CD4-positive, alpha-beta memory T cell (primary cell): ENCODE measurements at places on chromosomes 12 and 14.
A peak's percentile ranks its signal among the peaks of the same experiment; 100 is the strongest.

DNA sequence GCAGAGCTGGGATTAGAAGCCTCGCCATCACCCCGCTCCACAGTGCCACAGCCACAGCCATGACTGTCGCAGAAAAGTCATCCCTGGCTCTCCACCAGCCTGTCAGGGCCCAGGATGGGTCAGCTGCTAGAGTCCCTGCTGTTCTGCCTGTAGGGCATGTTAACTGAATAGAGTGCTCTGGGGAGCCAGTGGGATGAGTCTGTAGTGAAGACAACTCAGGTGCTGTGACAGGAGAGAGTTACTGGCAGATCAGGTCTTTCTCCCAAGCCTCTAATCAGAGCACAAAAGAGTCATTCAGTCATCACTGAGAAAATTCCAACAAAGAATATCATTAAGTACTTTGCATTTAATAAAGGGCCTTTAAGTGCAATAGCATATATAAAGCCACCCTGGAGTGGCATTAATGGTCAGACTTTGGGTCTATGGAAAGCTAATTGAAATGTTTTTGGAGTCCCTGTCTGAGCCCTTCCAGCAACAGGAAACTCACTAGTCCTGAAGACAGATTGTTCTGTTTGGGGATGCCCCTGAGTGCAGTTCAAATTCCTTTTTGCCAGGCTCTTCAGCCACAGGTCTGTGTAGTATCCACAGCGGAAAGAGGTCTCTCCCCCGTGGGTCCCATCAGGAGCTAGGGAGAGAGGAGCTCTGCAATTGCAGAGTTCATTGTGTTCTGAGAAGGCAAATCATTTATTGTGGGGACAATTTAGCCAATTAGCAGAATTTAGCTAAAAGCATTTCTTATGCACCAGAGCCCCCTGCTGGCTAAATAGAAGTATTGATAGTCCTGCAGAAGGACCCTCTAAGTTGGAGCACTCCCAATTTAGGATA is 45.2 kb upstream of the C14orf132 start:
- no peaks in the 10 kb centered on the region for H3K36me3 ChIP-seq
- H3K4me3 ChIP-seq, result no peak overlapping the region
- DNase-seq, result peak; percentile 33
- H3K27me3 ChIP-seq, result peaks cover 8% of the 10 kb centered on the region
- H3K27ac ChIP-seq, result no peak overlapping the region

DNA sequence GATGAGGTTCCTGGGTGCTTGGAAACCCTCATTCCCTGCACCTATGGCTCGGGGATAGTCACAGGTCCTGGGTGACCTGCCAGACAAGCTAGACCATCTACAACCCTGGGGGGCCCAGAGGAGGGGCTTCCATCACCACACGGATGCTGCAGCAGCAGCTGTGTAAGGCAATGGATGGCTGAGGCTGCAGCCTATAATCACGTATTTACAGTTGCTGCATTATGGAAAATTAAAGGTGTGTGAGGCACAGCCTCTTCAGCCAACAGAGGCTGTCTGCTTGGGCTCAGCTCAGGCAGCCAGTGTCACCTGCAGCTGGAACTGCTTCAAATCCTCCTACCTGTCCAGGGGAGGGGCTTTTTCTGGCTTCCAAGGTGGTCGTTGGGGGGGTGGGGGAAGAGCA is 268.1 kb downstream of the CACNA1C start:
- no peaks in the 10 kb centered on the region for H3K4me1 ChIP-seq
- H3K27ac ChIP-seq, result no peak overlapping the region
- no peak overlapping the region for H3K4me3 ChIP-seq
- DNase-seq, result no peak

- H3K27ac ChIP-seq, result no peak overlapping the region
- no peaks in the 10 kb centered on the region for H3K27me3 ChIP-seq
- no peak for DNase-seq
- H3K36me3 ChIP-seq, result peaks cover 6% of the 10 kb centered on the region
- H3K4me3 ChIP-seq, result no peak overlapping the region
Measured at GRCh38 chr12:11875414-11875935, 195.3 kb upstream of the BCL2L14 start.

- peaks cover 29% of the 10 kb centered on the region for H3K4me1 ChIP-seq
- H3K36me3 ChIP-seq, result no peaks in the 10 kb centered on the region
- no peaks in the 10 kb centered on the region for H3K27me3 ChIP-seq
- no peak overlapping the region for H3K27ac ChIP-seq
- no peak for DNase-seq
Measured at GRCh38 chr14:56124327-56124726, 6.1 kb downstream of the PELI2 start.

- no peaks in the 10 kb centered on the region for H3K27me3 ChIP-seq
- no peaks in the 10 kb centered on the region for H3K36me3 ChIP-seq
- H3K4me3 ChIP-seq, result no peak overlapping the region
- no peak overlapping the region for H3K27ac ChIP-seq
- no peak for DNase-seq
Measured at GRCh38 chr12:51955702-51956101, 4.2 kb downstream of the ACVR1B start.

DNA sequence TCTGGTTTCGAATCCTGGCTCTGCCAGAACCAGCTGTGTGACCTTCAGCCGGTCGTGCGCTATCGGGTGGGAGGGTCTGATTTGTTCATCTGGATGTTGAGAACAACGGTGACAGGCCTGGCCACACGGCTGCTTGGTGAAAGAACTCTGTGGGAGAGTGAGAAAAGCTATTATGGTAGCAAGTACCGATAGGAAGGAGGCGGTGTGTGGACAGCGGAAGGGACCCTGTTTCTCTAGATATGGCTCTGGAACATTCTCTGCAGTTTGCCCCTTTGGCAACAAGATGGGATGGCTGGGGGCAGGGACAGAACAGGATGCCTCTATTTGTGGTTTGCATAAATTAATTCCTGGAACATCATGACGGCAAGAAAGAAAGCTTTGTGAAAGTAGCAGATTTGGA is 347.3 kb downstream of the AACS start:
- H3K27ac ChIP-seq, result no peak overlapping the region
- no peaks in the 10 kb centered on the region for H3K4me1 ChIP-seq
- H3K4me3 ChIP-seq, result no peak overlapping the region

DNA sequence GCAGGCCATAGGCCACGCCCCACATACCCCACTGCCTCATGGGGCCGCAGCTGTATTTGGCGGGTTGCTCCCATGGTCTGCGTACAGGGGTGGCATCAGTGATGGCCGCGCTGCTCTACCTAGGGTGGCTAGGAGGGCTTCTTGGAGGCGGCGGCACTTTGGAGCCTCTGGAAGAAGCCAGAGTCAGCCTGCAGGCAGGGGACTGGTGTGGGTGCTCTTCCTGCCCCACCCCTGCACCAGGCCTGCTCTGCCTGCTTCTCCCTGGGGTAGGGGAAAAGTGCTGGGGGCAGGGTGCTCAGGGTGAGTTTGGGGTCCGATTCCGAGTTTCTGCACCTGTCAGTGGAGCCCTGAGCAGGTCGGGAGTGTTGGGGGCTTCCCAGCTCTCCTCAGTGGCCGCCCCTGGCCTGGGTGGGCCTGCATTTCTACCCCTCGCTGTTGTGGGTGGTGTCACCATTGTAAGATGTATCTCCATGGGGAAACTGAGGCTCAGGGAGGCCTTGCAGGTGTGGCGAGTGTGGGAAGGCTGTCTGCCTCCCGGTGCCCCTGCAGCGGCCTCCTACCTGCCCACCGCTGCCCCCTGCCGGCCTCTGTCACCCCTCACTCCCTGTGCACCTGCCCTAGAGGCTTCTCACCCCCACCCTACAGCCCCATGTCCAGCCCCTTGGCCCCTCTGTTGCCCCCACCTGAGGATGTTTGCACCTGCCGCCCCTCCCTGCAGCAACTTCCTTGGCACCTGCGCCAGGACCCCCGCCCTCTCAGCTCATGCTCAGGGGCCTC is 5.5 kb downstream of the CEP170B start:
- H3K27me3 ChIP-seq, result no peaks in the 10 kb centered on the region
- H3K4me3 ChIP-seq, result no peak overlapping the region
- H3K36me3 ChIP-seq, result no peaks in the 10 kb centered on the region
- peaks cover 6% of the 10 kb centered on the region for H3K4me1 ChIP-seq

- H3K27ac ChIP-seq, result no peak overlapping the region
- H3K27me3 ChIP-seq, result no peaks in the 10 kb centered on the region
- DNase-seq, result no peak
- no peaks in the 10 kb centered on the region for H3K4me1 ChIP-seq
- no peak overlapping the region for H3K4me3 ChIP-seq
Measured at GRCh38 chr14:94050231-94050880, 24.2 kb downstream of the OTUB2 start.

DNA sequence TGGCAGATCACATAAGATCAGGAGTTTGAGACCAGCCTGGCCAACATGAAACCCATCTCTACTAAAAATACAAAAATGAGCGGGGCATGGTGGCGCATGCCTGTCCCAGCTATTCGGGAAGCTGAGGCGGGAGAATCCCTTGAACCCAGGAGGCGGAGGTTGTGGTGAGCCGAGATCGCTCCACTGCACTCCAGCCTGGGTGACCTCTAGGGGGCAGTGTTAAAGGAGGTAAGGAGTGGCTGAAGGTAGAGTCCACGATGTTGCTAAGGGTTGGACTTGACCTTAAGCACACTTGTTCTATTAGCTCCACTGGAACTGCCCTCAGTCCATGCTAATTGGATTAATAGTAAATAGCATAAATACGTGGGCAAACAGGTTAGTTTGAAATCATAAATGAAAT is 62.4 kb upstream of the PSMC1 start:
- DNase-seq, result no peak
- H3K27me3 ChIP-seq, result no peaks in the 10 kb centered on the region
- H3K36me3 ChIP-seq, result no peaks in the 10 kb centered on the region
- H3K4me1 ChIP-seq, result no peaks in the 10 kb centered on the region

DNA sequence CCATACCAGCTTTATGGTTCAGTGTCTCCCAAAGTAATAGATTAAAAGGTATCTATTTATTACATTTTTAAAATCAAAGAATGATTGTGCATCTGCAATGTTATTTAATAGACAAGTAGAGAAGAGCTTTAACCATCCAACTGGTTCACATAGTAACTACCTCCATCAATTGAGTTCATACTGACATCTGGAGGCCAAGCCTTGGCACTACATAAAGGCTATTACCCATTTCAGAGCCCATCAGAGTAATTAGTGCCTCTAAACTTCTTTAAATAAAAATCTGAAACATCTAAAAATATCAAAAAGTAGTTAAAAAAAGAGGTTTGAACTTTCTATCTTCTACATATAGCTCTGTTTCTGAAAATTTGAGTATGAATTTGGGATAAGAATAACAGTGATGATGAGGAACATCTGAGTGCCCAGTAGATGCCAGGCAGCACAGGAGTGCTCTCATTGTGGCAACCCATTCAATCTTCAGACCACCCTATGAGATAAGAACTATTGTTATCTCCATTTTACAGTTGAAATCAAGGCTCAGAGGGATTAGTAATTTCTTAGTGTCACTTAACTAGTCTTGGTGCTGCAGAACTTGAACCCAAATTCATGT is 132.9 kb upstream of the DAAM1 start:
- H3K4me1 ChIP-seq, result no peaks in the 10 kb centered on the region
- H3K4me3 ChIP-seq, result no peak overlapping the region
- H3K27me3 ChIP-seq, result no peaks in the 10 kb centered on the region
- peak; percentile 2 for DNase-seq
- no peak overlapping the region for H3K27ac ChIP-seq

DNA sequence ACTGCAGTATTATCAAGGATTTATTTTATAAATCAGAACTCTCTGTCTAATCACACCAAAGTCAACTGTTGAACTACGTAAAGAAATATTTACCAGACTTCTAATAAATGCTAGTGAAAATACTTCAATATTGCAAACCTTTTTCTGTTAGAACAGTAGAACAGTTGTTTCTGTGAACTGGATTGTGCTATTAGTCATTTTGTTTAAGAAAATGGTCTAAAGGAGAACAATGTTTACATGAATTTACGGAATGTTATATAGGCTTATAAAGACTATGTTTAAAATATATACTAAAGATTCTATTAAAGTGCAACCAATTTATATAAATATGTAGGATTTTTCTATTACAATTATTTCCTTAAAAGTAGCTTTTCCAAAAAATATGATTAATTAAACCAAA is 471.4 kb downstream of the FSCB start:
- H3K27me3 ChIP-seq, result no peaks in the 10 kb centered on the region
- no peaks in the 10 kb centered on the region for H3K4me1 ChIP-seq
- H3K27ac ChIP-seq, result no peak overlapping the region
- no peaks in the 10 kb centered on the region for H3K36me3 ChIP-seq
- no peak for DNase-seq
